NCI-H524 treated with DMSO at 0.1 percent for 48 hours (cell line): ENCODE measurements at places on chromosomes 4 and X.

- no peak for DNase-seq
Observed at GRCh38 chrX:63250253-63250868, 100.8 kb downstream of the SPIN4 start.

DNA sequence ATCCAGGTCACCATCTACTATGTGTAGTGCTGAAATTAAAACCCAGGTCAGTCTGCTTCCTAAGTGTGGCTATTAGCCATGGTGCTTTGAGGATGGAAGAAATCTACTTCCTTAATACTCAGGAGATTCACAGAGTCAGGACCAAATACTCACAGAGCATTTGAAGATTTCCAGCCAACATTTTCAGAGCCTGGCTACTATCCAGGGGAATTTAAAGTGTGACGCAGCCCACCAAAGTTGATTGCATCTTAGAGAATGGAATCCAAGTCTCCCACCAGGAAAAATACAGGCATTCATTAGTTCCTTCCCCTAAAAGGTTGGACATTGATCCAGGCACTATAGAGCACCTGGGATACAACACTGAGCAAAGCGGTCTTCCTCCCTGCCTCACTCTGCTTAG, 83.8 kb downstream of the HS3ST1 start:
- no peak for DNase-seq

GRCh38 chr4:94240384-94240783, 32.7 kb downstream of the SMARCAD1 start:
- no peak for DNase-seq

GRCh38 chr4:173243321-173243720, 74.7 kb downstream of the GALNT7 start:
- DNase-seq: no peak

DNA sequence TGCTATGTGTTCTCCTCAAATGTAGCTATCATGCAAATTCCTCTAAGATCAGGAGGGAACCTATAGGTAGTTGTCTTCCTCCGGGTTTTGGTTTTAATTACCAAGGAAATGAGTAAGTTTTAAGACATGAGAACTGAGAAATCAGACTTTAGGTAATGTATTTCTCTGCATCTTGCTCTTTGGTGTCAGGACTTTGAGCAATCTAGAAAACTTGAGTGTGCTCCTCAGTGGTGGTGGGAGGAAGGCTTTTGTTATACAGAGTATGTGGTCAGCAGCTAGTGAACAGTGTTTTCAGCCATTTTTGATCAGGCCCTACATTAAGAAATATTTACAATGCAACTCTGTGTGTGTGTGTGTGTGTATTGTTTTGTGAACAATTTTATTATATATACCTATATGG, 224.1 kb downstream of the KLHL13 start:
- no peak for DNase-seq

DNA sequence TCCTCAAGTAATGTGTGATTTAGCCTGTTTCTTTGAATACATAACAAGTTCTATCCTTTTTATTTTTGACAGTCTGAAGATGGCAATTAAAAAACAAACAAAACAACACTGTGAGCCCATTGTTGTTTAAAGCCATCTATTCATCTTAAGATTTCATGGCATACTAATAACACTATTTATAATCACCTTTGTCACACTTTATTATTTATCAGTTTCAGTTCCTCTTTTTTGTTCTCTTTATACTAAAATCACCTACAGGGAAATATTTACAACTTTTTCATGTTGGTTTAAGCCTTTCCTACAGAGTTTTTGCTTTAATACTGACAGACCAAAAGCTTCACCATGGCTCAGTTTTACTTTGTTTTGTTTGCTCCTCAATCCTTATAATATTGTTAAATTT, 247.4 kb upstream of the CTSO start:
- no peak for DNase-seq

GRCh38 chr4:55543858-55544257, 2.9 kb downstream of the CLOCK start:
- no peak for DNase-seq

DNA sequence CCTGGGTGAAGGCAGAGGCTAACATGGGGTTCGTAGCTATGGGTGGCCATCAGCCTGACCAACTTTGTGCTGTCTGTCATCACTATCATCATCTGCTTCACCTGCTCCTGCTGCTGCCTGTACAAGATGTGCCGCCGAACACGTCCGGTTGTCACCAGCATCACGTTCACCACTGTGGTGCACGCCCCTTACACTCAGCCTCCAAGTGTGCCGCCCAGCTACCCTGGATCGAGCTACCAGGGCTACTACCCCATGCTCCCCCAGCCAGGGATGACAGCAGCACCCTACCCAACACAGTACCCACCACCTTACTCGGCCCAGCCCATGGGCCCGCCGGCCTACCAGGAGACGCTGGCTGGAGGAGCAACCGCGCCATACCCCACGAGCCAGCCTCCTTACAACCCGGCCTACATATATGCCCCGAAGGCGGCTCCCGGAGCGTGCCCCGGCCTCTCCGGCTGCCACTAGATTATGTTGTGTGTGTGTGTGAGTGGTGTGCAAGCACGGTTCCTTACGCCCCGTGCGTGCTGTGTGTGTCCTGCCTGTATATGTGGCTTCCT, 238.1 kb upstream of the ZCCHC13 start:
- DNase-seq: no peak

- no peak for DNase-seq
Observed at GRCh38 chrX:131752493-131753198, 208.8 kb downstream of the OR13H1 start.

DNA sequence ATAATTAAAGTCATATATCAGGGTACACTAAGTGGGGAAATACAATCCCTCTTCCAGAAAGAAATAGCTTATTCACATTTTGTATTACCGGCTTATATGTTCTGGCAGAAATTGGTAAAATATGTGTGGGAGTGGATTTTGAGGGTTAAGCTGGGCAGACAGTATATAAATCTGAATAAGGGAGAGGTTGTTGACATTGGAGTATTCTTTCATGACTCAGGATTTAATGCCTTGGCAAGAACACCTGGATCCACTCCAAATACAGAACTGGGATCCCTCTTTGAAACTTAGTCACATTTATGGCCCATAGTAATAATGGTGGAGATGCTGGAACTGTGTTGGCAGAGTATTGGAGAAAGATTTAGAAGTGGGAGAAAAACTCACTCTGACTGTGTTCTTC, 54.3 kb upstream of the TET2 start:
- DNase-seq: no peak

GRCh38 chr4:84683064-84683850, 100.3 kb downstream of the CDS1 start:
- DNase-seq: no peak

DNA sequence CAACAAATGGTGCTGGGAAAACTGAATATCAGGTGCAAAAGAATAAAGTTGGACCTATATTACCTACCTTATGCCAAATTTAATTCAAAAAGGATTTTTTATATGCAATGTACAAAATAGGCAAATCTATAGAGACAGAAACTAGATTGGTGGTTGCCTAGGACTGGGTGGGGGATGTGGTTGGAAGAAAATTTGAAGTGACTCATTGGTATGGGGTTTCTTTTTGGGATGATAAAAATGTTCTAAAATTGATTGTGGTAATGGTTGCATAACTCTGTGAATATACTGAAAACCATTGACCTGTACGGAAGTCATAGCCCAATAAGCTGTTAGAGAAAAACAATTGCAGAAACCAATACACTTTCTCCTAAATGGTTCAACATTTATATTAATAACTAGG, 72.1 kb downstream of the COL4A5 start:
- no peak for DNase-seq
